ENCODE measurements at places on chromosomes 12 and 14.

DNA sequence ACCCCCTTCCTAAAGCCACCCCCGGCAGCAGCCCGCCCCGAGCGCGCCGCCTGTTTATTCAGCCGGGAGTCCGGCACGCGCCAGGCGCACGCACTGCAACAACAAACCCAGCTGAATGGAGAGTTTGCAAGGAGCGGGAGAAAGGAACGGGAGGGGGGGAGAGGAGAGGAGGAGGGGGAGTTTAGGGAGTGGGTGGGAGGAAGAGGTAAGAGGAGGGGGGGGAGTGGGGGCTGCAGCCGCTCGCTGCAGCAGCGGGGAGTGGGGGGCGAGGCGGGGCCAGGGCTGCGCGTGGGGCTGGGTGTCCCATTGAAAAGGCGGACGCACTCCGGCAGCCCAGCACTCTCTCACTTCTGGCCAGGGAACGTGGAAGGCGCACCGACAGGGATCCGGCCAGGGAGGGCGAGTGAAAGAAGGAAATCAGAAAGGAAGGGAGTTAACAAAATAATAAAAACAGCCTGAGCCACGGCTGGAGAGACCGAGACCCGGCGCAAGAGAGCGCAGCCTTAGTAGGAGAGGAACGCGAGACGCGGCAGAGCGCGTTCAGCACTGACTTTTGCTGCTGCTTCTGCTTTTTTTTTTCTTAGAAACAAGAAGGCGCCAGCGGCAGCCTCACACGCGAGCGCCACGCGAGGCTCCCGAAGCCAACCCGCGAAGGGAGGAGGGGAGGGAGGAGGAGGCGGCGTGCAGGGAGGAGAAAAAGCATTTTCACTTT lies at the start of gene ASCL1:
Gene ASCL1, plus strand, starts transcription at position 336 of the 712 bp plus-strand sequence. CDS start 571 bp downstream, outside the sequence.
- DNase-seq, result no peak

DNA sequence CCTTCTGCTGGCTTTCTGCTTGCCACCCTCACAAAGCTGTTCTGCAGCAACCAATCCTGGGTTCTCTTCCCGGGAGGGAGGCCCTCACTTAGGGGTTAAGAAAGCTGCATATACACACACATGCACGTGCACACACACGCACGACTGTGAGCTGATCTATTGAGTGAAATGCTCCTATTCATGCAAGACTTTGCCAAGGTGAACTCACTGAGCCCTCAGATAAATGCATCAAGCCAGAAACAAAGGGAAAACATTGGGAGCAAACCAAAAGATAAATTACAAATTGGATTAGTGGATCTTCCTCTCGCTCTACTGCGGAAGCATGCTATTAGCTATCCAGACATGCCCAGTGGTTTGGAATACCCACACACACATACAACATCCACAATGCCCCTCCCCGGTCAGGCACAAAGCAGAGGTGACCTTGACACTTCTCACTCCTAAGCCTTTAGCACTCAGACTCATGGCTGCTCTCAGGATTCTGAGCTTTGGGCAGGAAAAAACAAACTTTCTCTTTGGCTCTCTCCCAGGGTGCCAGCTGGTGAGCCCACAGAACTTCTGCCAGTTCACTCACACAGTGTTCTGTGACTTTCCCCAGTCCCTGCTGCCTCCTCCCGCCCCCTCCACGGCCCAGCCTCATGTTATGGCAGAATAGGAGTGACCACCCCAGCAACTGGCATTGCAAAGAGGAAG lies 320.0 kb downstream of the DPF3 start:
- no peak for DNase-seq

GRCh38 chr14:65413739-65414045 lies 1.2 kb downstream of the FUT8 start:
- DNase-seq, result no peak

DNA sequence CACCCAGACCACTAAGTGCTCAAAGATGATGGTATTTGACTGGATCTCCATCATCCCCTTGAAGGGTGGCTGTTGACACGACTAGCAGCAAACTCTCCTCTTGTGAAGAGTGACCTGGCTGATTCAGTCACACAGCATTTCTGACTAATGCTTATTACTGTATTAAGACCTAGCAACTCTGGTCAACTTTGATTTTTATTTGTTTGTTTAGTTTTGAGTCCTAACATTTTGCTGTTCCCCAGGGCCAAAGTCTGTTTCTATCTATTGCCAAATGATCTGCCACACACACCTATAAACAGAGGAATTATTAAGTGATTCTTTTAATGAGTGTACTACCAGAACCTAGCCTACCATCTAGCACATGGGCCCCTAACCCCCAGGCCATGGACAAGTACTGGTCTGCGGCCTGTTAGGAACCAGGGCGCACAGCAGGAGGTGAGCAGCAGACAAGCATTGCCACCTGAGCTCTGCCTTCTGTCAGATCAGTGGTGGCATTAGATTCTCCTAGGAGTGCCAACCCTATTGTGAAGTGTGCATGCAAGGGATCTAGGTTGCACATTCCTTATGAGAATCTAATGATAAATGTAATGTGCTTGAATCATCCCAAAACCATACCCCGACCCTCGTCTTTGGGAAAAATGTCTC lies 120.0 kb downstream of the RPS6KA5 start:
- DNase-seq, result no peak

- no peak for DNase-seq
Measured at GRCh38 chr12:27246774-27247173, 2.7 kb downstream of the STK38L start.

- DNase-seq, result no peak
Measured at GRCh38 chr12:109560867-109561710, 12.2 kb downstream of the MMAB start.

GRCh38 chr12:34294671-34295365 lies 272.5 kb downstream of the ALG10 start:
- DNase-seq, result no peak

DNA sequence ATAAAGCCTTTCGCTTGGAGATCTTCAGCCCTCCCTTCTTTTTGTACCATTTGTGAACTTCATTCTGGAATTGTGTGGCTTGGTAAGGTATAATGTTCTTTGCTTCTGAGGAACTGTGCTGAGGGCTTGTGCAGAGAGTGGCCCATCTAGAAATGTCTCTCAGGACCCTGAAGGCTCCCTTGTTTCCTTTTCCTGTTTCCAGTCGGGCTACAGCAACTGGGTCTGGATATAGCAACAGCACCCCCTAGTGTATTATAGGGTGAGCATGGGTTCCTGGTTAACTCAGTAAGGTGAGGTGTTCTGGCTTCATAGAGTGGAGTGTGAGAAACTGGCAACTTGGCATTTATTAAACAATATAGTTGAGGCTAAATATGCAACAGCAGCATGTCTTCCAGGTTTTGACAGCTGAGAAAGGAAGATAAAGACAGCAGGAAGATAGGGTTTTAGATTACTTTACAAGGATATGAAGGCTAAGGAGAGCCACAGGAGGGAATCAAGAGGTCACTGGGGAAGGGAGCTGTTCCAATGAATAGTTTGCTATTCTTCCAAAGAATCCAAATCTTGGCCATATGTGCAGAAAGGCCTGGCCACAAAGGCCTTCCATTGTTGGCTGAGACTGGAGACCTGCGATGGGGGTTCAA lies 49.1 kb upstream of the RNU6-8 start:
- no peak for DNase-seq

DNA sequence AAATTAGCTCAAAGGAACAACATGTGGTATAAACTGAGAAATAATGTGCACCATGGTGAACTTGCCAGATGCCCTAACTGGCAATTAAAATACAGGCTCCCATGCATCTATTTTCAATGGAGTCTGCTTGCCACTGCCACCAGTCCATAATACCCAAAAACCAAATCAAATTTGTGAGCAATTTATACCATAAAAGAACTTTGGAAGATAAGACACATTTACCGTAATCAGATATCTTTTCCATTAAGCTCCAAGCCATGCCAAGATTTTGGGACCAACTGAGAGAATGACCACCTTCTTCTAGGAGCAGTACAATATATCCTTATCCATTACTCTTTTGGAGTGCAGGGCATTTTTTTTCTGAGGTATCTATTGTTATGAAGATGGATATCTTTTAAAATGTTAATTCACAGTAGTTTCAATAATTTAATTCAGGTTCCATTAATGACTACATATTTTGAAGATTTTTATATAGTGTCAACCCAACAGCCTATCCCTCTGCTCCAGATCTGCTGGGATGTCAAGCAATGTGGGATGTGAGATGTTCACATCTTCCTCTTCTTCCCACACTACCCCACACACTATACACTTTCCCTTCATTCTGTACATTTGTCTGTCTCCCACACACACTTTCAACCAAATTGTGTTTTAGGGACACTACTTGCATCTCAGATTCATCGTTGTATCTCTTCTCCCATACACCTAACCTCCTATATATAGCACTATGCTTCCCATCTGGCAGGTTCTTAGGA lies 53.3 kb downstream of the KIF21A start:
- DNase-seq, result no peak

DNA sequence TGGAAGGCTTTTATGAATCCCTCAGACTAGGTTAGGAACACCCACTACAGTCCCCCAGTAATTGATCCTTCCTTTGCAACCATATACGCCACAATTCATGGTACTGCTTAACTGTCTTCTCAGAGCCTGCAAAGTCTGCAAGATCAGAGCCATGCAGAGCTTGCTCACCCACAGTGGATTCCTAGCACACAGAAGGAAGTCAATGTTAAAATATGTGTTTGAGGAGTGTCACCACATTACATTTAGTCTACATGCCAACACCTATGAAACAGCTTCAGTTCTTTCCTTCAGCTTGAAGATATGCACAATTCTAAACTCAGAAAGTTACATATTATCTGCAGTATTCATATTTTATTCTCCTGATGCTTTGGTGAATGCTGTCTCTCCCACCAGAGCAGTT lies 138.5 kb downstream of the NDUFA12 start:
- DNase-seq, result no peak

GRCh38 chr14:69226178-69226577 lies 33.8 kb upstream of the GALNT16 start:
- no peak for DNase-seq

GRCh38 chr14:76654573-76655108 lies 106.6 kb upstream of the VASH1 start:
- no peak for DNase-seq

- DNase-seq, result no peak
Measured at GRCh38 chr12:120199595-120200306, 1.2 kb downstream of the RPLP0 start.

GRCh38 chr12:26100666-26101349 lies 24.0 kb downstream of the BHLHE41 start:
- DNase-seq, result no peak

GRCh38 chr12:76872415-76872814 lies 6.4 kb downstream of the CSRP2 start:
- DNase-seq, result no peak

DNA sequence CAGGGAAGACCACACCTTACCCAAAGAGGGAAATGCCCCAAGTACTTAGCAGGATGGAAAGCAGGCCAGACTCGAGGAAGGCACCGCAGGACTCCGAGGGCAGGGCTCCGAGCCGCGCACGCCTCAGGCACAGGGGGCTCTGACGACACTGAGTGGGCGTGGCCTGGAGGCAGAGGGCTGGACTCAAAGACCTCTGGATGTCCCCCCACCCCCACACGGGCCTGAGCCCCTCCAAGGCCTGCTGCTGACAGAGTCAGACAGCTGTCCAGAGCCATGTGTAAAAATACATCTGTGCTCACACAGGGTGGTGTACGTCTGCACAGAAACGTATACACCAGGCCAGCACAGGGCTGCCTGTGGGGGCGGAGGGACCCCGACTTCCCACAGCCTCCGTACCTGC lies 1.4 kb downstream of the AKT1 start:
- no peak for DNase-seq

Data from cortex of kidney (tissue), 1 donor.